Pancreas (tissue), 10 donors: ENCODE measurements at places on chromosomes 6 and 20. TPM values are rescaled to one million over a fixed set of nuclear protein-coding genes. Genes with fewer than 3 reads are reported as not detected.

- H3K27me3 ChIP-seq = no peaks in the 10 kb centered on the region
- H3K4me1 ChIP-seq = no peaks in the 10 kb centered on the region
- H3K4me3 ChIP-seq = no peak overlapping the region
- DNase-seq = no peak
- H3K27ac ChIP-seq = no peak overlapping the region
- H3K36me3 ChIP-seq = no peaks in the 10 kb centered on the region
Observed at GRCh38 chr6:12051861-12052368, 39.8 kb downstream of the HIVEP1 start.

GRCh38 chr6:13496513-13497190, 9.3 kb upstream of the GFOD1 start:
- H3K27ac ChIP-seq = no peak overlapping the region
- H3K36me3 ChIP-seq = no peaks in the 10 kb centered on the region
- no peaks in the 10 kb centered on the region for H3K4me1 ChIP-seq
- no peaks in the 10 kb centered on the region for H3K27me3 ChIP-seq
- DNase-seq = no peak

GRCh38 chr20:50100552-50100951, 12.4 kb downstream of the UBE2V1 start:
- no peak for DNase-seq
- no peaks in the 10 kb centered on the region for H3K4me1 ChIP-seq
- no peaks in the 10 kb centered on the region for H3K27me3 ChIP-seq
- H3K4me3 ChIP-seq = no peak overlapping the region
- no peaks in the 10 kb centered on the region for H3K36me3 ChIP-seq

DNA sequence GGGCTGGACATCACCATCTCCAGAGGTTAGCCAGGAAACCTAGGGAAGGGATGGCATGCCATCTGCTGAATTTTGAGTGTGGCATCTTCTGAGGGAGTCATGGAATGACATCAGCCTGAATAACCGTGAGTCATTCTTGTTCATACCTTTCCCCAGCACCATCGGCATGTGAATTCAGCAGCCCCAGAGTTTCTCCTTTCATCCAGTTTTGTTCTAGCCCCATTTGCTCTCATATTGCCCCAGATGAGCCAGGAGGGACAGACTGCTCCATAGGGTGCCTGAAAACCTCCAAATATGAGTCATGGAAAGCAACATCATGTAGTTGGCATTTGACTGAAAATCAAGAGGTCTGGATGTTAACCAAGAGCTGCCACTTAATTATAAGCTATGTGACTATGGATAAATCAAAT, 219.2 kb upstream of the SGK1 start:
- H3K27me3 ChIP-seq = no peaks in the 10 kb centered on the region
- H3K36me3 ChIP-seq = no peaks in the 10 kb centered on the region
- no peak overlapping the region for H3K27ac ChIP-seq
- no peak for DNase-seq

- no peaks in the 10 kb centered on the region for H3K36me3 ChIP-seq
- no peak for DNase-seq
- no peak overlapping the region for H3K4me3 ChIP-seq
- peaks cover 8% of the 10 kb centered on the region for H3K4me1 ChIP-seq
- H3K27ac ChIP-seq = no peak overlapping the region
Observed at GRCh38 chr6:82251942-82252341, 4.4 kb upstream of the IBTK start.

GRCh38 chr6:16421462-16421960, 183.1 kb downstream of the GMPR start:
- peak overlapping the region; percentile 59 for H3K27ac ChIP-seq
- no peak overlapping the region for H3K4me3 ChIP-seq
- no peaks in the 10 kb centered on the region for H3K27me3 ChIP-seq
- H3K36me3 ChIP-seq = no peaks in the 10 kb centered on the region
- DNase-seq = no peak

DNA sequence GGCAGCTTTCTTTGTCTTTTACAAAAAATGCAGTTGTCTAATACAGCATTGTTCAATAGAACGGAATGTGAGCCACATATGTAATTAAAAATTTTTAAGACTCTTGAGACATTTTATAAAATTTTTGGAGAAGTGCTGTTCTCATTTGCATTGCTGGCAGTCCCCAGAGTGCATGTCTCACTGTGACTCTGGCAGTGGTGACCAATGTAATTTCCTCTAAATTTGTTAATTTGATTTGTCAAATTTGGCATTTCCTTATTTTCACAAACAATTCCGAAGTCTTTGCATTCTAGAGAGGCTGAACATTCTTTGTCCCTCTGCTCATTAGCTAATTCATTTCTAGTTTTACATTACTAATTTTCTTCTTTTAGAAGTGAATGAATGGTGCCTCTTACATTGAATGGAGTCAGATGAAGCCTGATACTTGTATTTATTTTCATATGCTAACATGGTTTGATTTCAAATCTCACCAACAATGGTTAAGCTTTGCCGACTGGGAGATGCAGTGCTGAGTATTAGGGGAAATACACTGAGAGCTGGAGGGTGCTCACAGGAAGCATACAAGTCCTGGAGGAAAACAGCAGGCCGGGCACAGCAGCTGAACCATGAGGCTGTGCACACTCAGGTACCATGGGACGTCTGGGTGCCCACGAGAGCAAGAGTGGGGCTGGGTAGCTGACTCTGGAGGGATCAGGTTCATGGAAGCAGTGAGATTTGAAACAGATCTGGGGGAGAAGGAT, 68.5 kb upstream of the ARMC2 start:
- no peaks in the 10 kb centered on the region for H3K27me3 ChIP-seq
- no peak overlapping the region for H3K27ac ChIP-seq
- peaks cover 15% of the 10 kb centered on the region for H3K4me1 ChIP-seq
- H3K36me3 ChIP-seq = no peaks in the 10 kb centered on the region

GRCh38 chr6:25022140-25022553, 86.4 kb upstream of the RIPOR2 start:
- peaks cover 4% of the 10 kb centered on the region for H3K27me3 ChIP-seq
- no peaks in the 10 kb centered on the region for H3K36me3 ChIP-seq
- H3K4me1 ChIP-seq = no peaks in the 10 kb centered on the region

GRCh38 chr20:10510216-10510615, 75.1 kb downstream of the SLX4IP start:
- no peak overlapping the region for H3K4me3 ChIP-seq
- no peak for DNase-seq
- no peaks in the 10 kb centered on the region for H3K36me3 ChIP-seq
- H3K4me1 ChIP-seq = peaks cover 16% of the 10 kb centered on the region
- no peak overlapping the region for H3K27ac ChIP-seq
- no peaks in the 10 kb centered on the region for H3K27me3 ChIP-seq

DNA sequence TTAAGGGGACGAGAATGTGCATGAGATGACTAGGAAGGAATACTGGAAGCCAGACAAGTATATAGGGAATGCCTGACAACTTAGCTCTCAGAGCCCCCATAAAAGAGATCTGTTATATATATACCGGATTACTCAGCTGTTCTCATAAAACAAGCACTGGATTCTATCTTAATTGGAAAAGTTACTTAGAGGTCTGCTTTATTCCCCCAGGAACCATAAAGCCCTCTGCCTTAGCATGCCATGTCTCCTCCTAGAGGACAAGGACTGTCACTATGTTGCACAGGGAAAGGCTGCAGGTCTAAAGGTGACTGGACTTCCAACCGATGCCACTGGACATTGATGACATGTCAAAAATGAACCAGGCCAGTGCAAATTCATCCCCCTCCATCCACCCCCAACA, 6.4 kb downstream of the EXOC2 start:
- H3K4me3 ChIP-seq = no peak overlapping the region
- no peaks in the 10 kb centered on the region for H3K27me3 ChIP-seq
- no peak for DNase-seq

DNA sequence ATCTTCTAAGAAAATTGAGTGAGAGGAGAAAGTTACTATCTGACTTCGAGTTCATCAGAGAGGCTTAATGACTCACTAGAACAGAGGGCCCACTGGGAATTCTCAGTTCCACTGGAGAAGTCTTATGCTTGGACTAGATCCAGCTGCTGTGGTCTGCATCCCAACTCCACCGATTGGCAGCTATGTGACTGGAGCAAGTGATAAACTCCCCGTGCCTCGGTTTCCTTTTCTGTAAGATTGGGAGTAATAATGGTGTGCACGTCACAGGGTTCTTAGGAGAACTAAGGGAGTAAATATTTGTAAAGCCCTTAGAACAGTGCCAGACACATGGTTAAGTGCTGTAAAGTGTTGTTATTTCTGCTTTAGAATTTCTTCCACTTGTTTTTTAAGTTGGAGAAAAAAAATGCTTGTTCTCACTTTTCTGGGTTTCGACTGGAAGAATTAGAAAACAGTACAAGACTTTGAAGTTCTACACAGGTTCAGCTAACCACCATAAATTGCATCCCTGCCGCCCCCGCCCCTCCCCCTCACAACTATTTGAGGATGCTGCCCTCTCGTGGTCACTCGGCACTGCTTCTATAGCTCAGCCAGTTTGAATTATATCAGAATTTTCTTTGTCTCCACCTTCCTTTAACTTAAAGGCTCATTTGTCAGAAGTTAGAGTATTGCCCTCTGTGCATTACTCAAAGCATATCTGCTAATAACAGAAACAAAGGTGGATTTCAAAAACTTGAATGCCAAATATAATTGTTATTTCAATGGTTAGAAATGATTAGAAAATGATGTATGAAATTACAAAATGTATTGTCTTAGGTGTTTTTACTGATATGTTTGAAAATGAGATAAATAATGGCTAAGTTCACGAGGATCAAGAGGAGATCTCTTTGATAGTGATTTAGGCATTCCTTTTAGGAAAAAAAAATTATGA, 95.0 kb upstream of the IFNGR1 start:
- no peak overlapping the region for H3K27ac ChIP-seq
- H3K36me3 ChIP-seq = no peaks in the 10 kb centered on the region
- no peaks in the 10 kb centered on the region for H3K27me3 ChIP-seq
- peak; percentile 82 for DNase-seq
- H3K4me1 ChIP-seq = no peaks in the 10 kb centered on the region

DNA sequence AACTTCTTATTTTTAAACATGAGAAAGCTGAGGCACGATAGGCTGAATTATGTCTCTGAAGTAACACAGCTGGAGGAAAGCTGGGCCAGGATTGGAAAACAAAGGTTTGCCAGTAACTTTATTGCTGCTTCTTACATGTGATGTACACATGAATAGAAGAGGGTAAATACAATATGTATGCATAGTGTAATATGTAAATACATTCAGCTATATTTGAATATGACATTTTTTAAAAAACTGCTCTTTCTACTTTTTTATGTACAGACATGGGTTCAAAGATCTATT, 90.2 kb downstream of the ADTRP start:
- no peak for DNase-seq
- no peaks in the 10 kb centered on the region for H3K27me3 ChIP-seq

GRCh38 chr6:113842165-113842564, 15.0 kb upstream of the MARCKS start:
- H3K36me3 ChIP-seq = no peaks in the 10 kb centered on the region
- H3K4me1 ChIP-seq = peaks cover 5% of the 10 kb centered on the region
- H3K4me3 ChIP-seq = no peak overlapping the region
- H3K27ac ChIP-seq = no peak overlapping the region
- no peak for DNase-seq

- no peaks in the 10 kb centered on the region for H3K27me3 ChIP-seq
- no peaks in the 10 kb centered on the region for H3K4me1 ChIP-seq
- H3K36me3 ChIP-seq = no peaks in the 10 kb centered on the region
- no peak overlapping the region for H3K27ac ChIP-seq
Observed at GRCh38 chr6:56282391-56282790, 35.0 kb upstream of the COL21A1 start.

AIF1 gene
- polyA plus RNA-seq = 16.2 TPM

PCSK2 gene
- polyA plus RNA-seq = 7.3 TPM

IRAK1BP1 gene
- polyA plus RNA-seq = 2.5 TPM

TMC2 gene
- polyA plus RNA-seq = 0.02 TPM

SLC22A1 gene
- 0.53 TPM for polyA plus RNA-seq
